Osteoblast (primary cell): ENCODE measurements at places on chromosomes 2 and 18. TPM values are rescaled to one million over a fixed set of nuclear protein-coding genes. Genes with fewer than 3 reads are reported as not detected.

IMPACT gene
- 32.4 and 34.7 TPM in 2 replicates for total RNA-seq

C1GALT1C1L gene
- 0.72 and 1.2 TPM in 2 replicates for total RNA-seq

SLC9A4 gene
- not detected in 2 replicates for total RNA-seq

MC4R gene
- under 0.01 TPM in 1 of 2 replicates, not detected in the other for total RNA-seq

GKN1 gene
- total RNA-seq = 0.29 TPM in 1 of 2 replicates, not detected in the other

CFC1 gene
- not detected in 2 replicates for total RNA-seq

CRYGD gene
- total RNA-seq = not detected in 2 replicates

MRO gene
- total RNA-seq = 0.59 and 1.8 TPM in 2 replicates

MTLN gene
- 26.5 and 35.1 TPM in 2 replicates for total RNA-seq

CTLA4 gene
- under 0.01 TPM in 1 of 2 replicates, not detected in the other for total RNA-seq

GKN2 gene
- total RNA-seq = not detected in 2 replicates

- peak; percentile 63 for DNase-seq
Measured at GRCh38 chr2:96399342-96400048, 63.9 kb downstream of the NCAPH start.

GRCh38 chr2:85277416-85278158 is 50.2 kb downstream of the TGOLN2 start:
- peak; percentile 85 for DNase-seq

DNA sequence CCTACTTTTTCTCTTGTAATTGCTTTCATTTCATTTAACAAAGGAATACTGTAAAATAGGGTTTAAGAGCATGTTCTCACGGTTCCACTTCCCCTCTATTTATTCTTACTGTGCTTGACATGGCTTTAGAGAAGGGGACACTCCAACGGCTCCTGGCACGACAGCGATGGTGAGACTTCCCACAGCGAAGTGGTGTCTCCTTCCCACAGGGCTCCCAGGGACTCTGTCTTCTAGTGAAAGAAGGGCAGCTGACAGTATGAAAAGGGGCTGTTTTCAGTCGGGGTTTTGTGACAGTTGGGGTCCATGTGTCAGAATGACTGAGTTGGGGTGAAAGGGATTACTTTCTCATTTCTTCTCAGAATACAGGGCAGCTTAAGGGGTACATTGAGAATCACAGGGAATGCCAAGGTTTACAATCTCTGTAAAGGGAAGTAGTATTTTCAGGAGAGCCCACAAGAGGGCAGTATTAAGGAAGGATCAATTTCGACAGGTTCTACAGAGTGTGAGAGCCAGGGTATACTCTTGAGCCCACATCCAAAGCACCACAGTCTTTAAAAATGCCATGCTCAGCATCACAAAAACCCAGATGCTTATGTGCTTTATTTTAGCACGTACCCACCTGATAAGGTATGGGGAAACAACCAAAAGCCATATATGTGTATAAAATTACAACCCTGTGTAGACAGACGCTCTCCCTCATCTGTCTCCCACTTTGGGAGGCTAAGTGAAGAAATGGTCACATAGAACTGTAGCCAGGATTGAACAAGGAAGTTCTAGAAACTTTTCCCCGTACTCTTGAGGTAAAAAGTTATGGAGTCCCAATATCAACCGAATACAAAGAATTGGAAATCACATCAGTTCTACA is 31.3 kb upstream of the RAPGEF4 start:
- no peak for DNase-seq

DNA sequence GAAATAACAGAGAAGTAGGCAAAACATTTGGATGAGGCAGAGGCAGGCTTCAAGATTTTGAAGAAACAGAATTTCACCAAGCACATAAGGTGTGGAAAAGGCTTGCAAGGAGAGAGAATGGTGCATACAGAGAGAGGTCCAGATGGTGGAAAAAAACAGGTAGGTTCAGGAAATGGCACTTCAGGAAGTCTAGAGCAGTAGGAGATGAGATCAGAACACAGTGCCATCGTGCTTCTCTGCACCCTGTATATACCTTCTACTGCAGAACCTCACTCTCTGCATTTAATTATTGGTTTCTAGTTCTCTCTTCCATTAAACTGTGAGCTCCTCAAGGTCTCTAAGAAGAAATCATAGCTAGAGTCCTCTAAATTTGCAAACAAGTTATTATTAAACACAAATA is 2.4 kb downstream of the PAIP2B start:
- no peak for DNase-seq

- peak; percentile 89 for DNase-seq
Measured at GRCh38 chr2:174014011-174014698, 49.0 kb upstream of the SP3 start.

DNA sequence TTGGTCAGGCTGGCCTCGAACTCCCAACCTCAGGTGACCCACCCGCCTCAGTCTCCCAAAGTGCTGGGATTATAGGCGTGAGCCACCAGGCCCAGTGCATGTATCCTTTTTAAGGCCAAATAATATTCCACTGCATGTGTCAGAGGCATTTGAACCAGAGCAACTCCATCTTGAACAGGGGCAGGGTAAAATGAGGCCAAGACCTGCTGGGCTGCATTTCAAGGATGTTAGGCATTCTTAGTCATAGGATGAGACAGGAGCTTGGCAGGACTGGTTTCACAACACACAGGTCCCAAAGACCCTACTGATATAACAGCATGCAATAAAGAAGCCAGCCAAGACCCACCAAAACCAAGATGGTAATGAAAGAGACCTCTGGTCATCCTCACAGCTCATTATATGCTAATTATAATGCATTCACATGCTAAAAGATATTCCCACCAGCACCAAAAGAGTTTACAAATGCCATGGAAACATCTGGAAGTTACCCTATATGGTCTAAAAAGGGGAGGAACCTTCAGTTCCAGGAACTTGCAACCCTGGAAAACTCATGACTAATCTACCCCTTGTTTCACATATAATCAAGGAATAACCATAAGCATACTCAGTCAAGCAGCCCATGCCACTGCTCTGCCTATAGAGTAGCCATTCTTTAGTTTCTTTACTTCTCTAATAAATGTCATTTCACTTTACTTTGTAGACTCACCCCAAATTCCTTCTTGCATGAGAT is 204.6 kb downstream of the RAB3GAP1 start:
- DNase-seq = no peak

- DNase-seq = no peak
Measured at GRCh38 chr2:39934851-39935250, 155.8 kb upstream of the THUMPD2 start.

GRCh38 chr2:128600581-128601297 is 282.1 kb upstream of the HS6ST1 start:
- peak; percentile 64 for DNase-seq

DNA sequence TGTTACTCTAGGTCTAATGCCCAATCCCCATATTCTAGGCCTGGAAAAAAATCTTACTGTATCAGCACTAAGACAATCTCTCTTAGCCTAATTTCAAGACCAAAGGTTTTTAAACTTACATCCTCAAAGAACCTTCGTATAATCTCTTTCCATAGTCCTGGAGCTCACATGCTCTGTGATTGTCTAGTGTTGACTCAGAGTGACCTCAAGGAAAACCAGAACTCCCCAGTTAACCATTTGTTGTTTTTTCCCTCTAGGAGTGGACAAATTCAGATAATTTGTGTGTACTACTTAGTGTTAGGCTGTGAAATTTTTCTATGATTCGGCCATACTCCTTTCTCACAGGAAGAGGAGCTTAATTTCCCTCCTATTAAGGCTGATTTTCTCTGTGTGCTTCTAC is 536.1 kb downstream of the SLC4A3 start:
- no peak for DNase-seq

DNA sequence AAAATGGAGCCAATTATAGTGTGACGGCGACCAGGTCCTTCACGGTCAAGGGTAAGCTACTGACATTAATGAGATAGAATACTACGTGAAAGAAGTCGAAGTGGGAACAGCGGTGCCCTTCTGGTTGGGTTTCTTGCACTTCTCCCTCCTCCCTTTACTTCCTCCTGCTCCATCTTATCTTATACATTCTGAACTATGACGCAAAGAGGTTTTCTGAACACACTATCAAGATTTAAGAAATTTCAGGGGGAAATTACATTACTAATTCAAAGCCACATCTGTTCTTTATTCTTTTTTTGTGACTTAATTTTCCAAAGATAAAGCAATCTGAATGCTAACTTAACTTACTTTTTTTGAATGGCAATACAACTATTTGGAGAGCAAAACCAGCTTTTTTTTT is 14.8 kb upstream of the IL18R1 start:
- DNase-seq = no peak

DNA sequence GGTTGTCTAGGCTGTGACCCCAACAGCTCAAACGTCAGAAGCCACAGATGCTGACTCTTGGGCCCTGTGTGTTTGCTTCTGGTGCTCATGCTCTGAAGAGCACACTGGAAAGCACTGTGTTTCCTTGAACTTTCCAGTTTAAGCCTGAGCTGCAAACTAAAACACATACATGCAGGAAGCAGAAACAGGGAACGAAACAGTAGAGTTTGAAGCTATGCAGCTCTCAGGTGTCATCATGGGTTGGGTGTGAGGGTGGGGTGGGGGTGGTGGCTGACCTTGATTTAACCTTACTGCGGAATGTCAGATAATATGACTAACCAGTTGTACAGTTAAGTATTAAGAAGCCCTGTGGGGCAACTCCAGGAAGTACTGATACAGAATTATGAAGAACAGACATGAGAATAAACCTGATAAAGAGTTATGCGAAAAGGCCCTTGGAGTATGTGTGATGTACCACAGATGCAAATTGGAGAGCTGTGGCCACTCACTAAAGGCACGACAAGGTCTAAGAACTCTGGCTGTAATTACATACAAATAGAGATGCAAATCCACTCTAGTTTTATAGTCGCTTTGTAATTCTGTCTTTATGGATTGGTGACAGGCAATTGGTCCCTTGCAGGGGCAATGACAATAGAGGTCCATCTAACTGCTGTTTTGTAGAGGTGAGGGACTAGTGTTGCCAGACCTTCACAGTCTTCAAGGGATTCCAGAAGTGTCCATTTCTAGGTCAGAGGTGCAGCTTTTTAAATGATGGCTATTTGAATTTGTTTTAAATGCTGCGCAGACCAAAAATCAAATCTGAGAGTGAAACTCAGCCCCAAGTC is 273.1 kb downstream of the NAPG start:
- DNase-seq = no peak

DNA sequence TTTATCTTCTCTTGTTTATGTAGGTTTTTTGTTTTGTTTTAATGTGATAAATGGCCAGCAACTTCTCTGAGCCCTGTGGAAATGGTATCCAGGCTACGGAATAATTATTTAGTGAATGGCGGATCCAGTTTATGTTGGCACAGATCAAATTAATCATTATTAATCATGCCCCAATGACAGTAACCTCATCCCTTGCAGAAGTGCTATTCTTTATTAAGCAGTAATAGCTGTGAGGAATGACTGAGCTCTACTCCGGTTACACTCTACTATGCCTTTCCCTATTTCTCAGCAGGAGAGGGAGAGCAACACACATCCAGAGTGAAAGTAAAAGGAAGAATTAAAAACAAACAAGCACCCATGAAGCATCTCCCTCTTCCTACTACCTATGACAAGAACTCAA is 84.8 kb downstream of the SETBP1 start:
- DNase-seq = no peak

GRCh38 chr2:173021939-173022371 is 53.7 kb upstream of the MAP3K20 start:
- peak; percentile 90 for DNase-seq

DNA sequence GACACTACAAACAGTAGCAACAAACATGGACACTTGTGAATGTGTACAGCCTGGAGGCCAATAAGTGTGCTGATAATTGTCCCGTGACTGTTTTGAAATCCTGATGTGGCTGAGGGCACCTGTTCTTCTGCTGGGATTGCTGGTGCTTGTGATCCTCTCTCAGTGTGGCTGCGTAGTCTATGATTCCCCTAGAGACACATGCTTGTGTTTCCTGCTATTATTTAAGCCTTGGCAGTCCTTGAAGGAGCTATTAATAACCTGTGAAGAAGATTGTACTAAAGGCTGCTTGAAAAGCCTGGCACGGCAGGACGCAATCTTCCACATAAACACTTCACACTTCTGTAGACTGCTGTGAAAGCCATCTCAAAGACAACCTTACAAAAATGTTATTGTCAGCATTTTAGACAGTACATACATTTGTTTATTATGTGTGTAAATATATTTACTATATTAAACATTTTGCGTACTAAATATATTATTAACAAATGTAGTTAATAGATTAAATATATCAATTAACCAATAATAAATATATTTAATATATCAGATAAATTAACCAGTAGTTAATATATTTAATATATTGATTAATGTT is 71.4 kb downstream of the GALR1 start:
- no peak for DNase-seq

GRCh38 chr2:62941413-62941812 is 109.2 kb upstream of the OTX1 start:
- DNase-seq = no peak

GRCh38 chr2:118529908-118530599 is 317.4 kb downstream of the EN1 start:
- DNase-seq = no peak

DNA sequence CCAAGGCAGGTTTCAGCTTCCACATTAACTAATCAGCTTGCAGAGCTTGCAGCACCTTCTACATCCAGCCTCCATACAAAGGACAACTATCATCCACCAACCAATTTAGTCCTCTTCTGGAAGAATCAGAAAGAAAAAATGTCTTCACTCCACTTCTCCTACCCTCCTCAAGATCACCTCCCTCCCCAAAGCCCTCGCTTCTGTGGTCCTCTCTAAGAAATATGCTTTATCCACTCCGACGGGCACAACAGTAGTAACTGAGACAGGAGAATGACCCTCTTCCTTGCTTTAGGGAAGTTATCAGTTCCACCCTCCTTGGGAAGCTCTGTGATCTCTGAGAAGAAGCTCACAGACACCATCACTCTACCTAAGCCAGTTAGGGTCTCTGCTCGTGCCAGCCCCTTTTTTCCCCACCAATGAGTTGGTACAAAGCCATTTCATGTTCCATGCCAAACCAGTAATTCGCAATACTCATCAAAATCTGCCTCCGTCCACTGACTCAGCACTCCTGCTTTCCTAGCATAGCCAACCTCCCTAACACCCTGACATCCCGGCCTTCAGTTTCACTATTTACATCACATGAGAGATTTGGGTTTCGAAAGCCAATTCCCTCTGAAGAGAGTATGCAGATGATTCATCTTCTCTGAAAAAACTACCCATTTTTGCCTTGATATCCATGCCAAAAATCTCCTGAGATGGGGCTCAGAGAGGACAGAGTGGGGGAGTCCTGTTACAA is 114.1 kb upstream of the PKDCC start:
- DNase-seq = peak; percentile 94

- no peak for DNase-seq
Measured at GRCh38 chr18:79558196-79558932, 121.2 kb upstream of the CTDP1 start.
